ENCODE measurements at places on chromosomes 6 and 20.

- DNase-seq: no peak
Observed at GRCh38 chr20:14432085-14432484, 94.7 kb upstream of the FLRT3 start.

DNA sequence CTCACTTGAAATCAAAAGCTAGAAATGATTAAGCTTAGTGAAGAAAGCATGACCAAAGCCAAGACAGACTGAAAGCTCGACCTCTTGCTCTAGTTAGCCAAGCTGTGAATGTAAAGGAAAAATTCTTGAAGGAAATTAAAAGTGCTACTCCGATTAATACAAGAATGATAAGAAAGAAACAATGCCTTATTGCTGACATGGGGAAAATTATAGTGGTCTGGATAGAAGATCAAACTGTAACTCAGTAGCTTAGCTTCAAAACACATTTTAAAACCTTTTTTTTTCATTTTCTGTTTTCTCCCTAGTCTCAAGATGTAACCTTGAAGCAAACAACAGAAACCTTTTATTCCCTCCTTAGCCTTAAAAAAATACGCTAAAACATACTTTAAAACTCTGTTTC, 11.4 kb upstream of the GJE1 start:
- DNase-seq: no peak

DNA sequence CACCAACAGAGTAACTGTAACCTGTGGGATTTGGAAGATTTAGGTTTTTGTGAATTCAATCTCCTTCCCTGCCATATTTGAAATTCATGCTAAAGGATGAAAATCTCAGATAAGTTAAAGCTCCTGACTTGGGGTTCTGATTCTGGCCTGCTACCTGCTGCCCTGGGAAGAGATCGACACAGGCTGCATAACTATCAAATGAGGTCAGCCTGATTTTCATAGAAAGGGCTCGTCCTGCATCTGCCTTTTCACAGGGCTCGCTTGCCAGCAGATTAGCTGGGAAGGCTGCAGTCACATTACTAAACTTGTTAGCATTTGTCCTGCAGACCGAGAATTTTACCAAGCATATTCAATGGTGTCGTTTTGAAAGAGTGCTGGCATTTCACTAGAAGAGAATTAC, 14.6 kb downstream of the GCLC start:
- no peak for DNase-seq

GRCh38 chr6:11614534-11615213, 77.1 kb downstream of the TMEM170B start:
- no peak for DNase-seq

DNA sequence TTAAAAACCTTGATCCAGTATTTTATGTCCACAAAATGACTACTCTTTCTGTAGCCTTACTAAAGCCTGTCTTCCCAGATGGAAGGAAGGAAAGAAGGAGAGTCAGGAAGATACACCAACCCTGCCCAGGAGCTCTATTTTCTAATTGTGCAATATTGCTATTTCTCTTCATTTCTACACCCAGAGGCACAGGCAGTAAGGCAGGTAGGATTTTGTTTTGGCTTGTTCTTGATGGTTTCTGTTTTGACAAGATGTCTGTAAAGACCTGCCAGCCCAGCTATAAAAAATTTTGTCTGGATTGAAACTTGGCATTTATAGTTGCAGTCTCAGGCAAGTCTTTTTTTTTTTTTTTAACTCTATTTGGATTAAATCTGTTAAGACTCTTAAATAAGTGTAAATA, 587.5 kb upstream of the ARID1B start:
- DNase-seq: no peak

- no peak for DNase-seq
Observed at GRCh38 chr6:53055873-53056272, 9.3 kb upstream of the FBXO9 start.

DNA sequence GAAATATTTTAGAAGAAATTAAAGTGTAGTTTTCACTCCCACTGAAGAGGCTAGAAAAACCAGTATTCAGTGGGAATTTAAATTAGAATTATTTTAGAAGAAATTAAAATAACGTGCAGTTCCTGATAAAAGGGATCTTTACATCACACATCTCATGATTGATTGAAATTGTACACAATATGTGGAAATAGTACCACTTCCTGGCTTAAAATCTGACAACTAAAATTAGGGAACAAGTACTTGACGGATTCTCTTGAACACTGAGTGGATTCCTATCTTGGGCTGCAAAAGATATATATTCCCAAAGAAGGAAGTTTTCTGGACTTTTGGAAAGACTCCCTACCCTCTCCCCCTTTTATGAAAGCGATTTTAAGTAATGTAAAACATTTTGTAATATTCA, 14.6 kb upstream of the MTCL3 start:
- DNase-seq: no peak

DNA sequence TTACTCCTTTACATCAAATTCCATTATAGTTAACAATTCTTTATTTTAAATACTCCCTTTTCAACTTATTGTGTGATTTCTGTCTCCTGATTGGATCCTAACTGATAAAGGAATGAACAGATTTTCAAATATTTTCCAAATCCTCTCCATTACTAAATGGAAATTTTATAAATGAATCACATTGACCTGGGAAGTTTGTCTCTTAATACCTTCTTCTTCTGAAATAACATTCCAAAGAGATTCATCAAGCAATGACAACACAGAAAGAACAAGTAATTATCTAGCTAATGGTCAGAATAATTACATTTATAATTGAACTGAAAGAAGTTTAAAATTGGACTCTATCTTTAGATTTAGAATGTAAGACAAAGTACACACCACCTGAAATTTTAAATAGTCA, 515.4 kb upstream of the PTCHD4 start:
- DNase-seq: no peak

DNA sequence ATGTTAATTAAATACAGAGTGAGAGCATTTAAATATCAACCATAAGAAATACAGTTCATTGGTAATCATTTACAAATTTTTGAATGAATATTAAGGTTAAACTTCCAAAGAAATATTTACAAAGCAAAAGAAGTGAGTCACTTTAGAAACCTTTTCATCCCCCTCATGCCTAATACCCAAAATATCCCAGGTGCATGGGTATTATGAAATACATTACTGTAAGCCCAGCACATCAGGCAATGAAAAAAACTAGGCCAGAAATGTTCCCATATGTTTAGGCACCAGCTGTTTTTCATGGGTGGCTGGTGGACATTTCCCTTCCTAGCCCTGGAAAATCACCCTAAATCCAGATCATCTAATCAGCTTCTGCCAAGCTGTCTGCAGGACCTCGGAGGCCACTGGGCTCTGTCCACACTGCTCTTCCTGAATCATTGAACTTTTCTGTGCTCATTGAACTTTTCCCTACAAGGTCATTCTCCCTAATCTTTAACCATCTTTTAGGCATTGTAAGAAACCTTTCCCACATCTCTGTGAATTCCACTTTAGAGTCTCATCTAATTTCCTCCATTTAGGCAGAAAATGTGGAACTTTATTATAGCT, 145.3 kb upstream of the STXBP5 start:
- no peak for DNase-seq

- no peak for DNase-seq
Observed at GRCh38 chr20:10201321-10201870, 17.2 kb upstream of the SNAP25 start.

- DNase-seq: no peak
Observed at GRCh38 chr6:98343004-98343403, 491.4 kb upstream of the POU3F2 start.

DNA sequence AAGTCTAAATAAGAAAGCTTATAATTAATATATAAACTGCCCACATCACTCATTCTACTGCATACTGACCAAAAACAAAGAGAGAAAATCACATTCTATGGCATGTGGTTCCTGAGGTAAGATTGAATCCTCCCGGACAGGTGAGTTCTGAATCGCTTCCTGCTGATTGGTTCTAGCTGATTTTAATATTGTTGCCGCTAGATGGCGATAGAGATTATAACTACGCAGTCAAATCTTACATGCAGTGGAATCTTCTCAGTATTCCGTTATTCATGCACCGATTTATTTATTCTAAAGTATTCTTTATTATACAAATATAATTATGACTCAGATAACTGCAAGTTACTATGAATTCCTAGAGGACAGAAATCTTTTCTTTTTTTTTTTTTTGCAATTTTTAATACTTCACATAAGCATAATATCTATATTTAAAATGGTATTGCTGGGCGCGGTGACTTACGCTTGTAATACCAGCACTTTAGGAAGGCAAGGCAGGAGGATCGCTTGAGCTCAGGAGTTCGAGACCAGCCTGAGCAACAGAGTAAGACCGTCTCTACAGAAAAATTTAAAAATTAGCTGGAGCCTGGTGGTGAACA, 24.2 kb upstream of the TMX4 start:
- no peak for DNase-seq

DNA sequence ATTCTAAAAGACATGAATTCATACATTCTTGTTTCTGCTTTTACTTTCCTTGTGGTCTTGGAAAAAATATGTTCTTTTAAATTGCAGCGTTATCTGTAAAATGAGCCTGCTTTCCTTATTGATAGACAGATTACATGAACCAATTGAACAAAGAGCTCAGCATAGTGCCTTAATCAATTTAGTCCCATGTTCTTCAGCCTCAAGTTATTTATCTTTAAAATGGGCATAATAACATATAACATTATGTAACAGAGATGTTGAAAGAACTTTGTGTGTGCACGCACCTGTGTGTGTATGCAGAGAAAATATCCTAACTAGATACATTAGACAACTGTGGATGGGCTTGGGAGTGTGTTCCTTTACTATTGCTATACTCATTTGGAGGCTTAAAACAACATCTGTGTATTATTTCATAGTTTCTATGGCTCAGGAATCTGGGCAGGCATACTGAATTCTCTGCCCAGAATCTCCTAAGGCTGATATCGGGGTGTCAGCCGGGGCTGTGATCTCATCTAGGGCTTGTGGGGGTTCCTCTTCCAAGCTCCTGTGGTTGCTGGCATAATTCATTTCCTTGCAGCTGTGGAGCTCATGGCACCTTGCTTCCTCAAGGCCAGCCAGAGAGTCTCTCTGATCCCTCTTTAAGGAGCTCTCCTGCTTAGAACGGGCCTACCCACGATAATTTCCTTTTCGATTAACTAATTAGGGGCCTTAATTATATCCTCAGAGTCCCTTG, 194.1 kb downstream of the ARID1B start:
- DNase-seq: no peak

DNA sequence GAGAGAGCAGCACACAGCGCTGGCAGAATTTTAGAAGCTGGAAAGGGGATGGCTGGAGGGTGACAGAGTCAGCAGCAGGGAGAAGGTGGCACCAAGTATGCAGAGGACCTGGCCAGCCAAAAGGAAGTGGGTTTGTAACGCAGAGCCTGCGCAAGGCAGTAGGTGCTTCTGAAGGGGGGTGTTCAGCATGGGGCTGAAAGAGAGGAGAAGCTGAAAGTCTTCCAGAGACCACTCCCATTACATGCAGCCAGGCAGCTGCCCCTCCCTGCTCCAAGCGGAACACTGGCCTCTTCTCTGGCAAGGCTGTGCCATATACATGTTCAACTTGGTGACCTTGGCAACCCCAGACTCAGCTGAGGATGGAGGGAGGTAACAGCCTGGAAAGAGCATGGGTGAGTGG, 42.1 kb upstream of the TULP1 start:
- DNase-seq: no peak

DNA sequence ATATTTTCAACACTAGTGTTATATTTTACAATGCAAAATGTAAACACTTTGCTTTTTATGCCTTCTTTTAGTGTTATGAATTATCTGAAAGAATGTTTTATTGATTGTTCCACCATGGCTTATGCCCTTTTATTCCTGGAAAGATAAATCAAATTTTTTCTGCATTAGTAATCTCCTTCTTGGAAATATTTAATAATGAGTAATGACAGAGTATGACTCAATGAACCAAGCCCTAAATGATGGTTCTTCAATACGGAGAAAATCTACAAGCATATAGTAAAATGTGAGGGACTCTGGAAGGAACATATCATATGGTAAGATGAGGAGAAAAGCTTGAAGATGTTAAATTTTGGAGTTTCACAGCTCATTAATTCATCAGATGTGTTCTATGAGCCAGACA, 929.6 kb downstream of the C6orf118 start:
- no peak for DNase-seq

GRCh38 chr20:1840817-1841553, 54.2 kb upstream of the SIRPA start:
- no peak for DNase-seq

GRCh38 chr6:139970591-139970991, 596.1 kb upstream of the CITED2 start:
- DNase-seq: no peak

DNA sequence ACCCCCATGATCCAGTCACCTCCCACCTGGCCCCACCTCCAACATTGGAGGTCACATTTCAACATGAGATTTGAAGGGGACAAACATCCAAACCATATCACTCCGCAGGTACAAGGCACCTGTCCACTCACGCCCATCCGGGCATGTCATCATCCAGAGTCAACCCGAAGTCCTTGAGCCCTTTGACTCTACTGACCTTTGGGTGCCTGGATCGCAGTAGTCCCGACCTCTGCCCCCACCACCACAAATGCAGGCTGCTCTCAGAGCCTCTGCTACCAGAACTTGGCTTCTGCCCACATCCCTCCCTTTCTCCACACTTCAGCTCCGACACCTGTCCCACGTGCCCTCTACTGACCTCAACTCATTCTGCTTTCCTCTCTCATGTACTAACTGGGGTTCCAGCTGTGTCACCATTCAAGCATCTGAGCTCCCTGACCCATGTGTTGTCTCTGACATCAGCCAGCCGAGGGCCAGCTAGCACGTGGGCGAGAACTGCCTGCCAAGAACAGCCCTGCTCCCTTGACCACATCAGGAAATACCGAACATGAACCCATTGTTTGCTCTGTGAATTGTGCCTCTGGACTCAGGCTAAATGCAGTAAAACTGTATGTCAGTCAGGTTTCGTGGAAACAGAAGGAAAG, 498.3 kb upstream of the SULF2 start:
- DNase-seq: no peak

DNA sequence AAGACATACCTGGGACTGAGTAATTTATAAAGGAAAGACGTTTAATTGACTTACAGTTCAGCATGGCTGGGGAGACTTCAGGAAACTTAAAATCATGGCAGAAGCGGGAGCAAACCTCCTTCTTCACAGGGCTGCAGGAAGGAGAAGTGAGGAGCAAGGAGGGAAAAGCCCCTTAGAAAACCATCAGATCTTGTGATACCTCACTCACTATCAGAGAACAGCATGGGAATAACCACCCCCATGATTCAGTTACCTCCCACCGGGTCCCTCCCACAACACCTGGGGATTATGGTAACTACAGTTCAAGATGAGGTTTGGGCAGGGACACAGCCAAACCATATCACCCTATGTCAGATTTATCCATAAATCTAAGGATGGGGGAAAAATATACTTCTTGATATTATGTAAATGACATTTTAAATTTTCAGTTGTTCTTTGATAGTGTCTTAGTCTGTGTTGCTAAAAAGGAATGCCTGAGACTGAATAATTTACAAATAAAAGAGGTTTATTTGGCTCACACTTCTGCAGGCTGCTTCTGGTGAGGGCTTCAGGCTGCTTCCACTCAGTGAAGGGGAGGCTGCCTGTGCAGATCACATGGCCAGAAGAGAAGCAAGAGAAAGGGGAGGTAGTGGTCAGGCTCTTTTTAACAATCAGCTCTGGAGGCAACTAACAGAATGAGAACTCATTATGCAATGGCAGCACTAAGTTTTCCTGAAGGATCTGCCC, 1.2 kb upstream of the MCM9 start:
- no peak for DNase-seq

GRCh38 chr6:124795643-124796463, 166.4 kb upstream of the RNF217 start:
- no peak for DNase-seq

- no peak for DNase-seq
Observed at GRCh38 chr6:32445321-32445854, 5.7 kb downstream of the HLA-DRA start.
